H7 (cell line): ENCODE measurements at places on chromosomes 4 and X.

GRCh38 chrX:28379103-28379502 is 208.1 kb upstream of the IL1RAPL1 start:
- no peak for DNase-seq

GRCh38 chr4:173212379-173212778 is 43.8 kb downstream of the GALNT7 start:
- DNase-seq = no peak

DNA sequence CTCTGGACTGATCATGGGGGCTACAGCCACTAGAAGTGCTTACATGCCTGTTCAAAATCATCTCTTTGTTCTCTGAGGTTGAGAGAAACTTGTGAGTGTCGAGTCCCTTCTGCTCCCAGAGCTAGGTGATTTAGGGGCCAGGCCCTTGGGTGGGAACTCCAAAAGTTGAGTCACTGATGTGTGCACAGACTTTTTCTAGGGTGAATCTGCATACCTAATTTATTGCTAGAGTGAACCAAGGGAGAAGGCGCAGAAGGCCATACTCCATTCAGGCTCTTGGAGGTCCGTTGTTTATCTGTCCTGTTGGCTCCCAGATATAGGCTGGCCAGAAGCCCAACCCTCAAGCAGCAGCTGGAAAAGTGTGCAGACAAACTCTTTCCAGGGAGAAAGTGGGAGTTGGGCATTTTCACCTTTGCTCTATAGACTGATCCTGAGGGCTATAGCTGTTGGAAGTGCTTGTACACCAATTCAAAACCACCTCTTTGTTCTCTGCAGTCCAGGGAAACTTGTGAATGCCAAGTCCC is 80.8 kb upstream of the ARX start:
- no peak for DNase-seq

- no peak for DNase-seq
Measured at GRCh38 chrX:122094611-122095010, 1047.2 kb downstream of the GLUD2 start.

DNA sequence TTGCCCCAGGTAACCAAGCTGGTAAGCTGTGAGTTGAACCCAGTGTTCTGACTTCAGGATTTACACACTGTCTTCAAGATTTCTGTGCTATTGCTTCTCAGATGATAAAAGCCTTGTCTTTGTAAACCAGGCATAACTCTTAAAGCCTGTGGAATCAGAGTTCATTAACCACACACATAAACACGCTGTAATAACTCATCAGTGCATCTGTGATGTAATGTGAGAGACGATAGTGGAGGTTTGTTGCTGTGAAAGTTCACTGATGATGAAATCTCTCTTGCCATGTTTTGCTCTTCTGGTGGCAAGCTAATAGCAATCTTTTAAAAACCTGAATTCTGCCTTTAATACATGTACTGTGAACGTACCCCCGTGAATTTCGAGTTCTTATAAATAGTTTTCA is 41.5 kb downstream of the CLCN4 start:
- no peak for DNase-seq

GRCh38 chrX:12974305-12974795 is 560 bp upstream of the TMSB4X start:
- DNase-seq = peak; percentile 78

DNA sequence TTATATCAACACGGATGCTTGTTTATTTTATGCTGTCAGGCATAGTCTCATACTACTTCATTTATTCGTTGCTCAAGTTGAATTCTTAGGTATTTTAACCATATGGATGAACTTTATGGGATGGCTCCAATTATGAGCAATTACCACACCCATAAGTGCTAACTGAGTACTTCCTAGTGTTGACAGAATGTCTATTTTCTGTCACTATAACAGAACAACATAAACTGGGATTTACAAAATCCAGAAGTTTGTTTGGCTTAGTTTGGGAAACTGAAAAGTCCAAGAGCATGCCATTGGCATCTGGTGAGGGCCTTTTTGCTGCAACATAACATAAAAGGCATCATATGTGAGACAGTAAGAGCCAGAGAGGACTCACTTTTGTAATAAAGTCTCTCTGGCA is 21.0 kb downstream of the SULT1E1 start:
- no peak for DNase-seq

DNA sequence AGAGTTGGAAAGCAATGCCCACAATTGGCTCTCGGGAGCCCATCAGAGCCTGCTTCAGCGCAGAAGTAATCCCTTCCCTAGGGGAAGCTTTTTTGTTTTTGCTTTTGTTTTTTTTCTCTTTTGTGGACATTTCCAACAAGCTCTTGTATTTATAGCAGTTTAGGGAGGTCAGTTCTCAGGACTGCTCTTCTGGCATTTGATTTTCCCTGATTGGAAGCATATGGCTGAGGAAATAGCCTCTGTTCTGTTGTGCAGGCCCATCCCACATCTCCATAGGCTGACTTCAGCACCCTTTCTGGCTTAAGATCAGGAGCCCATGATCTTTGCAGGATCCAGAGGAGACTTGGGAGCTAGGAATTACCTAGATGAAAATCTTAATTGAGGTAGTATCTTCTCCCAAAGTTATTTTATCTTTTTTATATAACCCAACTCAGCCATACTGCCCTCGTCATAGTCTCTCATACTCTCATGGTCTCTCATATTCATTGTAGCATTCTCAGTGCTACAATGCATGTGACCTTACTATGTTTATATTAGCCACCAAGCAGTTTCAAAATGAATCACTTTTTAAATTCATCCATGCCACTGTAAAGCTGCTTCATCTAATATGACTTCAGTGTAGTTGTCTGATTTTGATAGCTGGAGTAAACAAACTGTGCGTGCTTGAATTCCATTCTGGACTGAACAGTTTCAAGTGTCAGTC is 16.7 kb downstream of the PAGE4 start:
- DNase-seq = no peak

- no peak for DNase-seq
Measured at GRCh38 chr4:5662555-5662954, 45.8 kb downstream of the EVC2 start.

- DNase-seq = no peak
Measured at GRCh38 chr4:172657081-172657480, 511.5 kb upstream of the GALNT7 start.

DNA sequence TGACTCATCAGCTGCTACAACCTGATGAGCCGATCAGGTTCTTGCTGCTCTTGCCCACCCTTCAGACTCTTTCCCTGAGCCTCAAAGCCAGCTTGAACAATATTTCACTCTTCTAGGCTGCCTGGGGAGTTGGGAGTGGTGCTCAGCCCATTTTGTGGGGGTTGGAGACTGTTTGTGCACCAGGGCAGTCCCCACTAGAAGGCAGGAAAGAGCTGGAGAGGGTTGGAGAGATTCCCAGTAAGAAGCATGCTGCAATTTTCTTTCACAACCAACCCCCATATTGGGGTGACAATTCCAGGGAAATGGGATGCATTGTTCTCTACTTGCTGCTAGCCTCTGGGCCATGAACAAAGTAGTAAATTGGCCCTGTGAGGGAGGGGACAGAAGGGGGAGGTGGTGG is 44.1 kb downstream of the SLC16A2 start:
- DNase-seq = no peak

DNA sequence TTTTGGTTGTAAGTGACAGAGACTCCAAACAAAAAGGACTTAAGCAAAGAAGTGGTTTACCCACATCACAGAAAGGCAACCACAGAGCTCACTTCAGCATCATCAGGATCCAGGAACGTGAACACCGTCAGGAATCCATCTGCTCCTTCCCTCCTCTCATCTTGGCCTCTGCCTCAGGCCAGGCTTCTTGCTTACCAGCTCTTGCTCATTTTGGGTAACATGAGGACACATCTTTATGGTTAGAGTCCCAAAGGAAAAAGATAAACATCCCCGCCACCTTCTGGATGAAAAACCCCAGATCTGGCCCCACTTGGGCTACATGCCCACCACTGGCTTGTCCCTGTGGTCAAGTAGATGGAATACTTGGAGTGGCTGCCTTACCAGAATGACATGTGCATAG is 176.8 kb upstream of the RPL34 start:
- no peak for DNase-seq

DNA sequence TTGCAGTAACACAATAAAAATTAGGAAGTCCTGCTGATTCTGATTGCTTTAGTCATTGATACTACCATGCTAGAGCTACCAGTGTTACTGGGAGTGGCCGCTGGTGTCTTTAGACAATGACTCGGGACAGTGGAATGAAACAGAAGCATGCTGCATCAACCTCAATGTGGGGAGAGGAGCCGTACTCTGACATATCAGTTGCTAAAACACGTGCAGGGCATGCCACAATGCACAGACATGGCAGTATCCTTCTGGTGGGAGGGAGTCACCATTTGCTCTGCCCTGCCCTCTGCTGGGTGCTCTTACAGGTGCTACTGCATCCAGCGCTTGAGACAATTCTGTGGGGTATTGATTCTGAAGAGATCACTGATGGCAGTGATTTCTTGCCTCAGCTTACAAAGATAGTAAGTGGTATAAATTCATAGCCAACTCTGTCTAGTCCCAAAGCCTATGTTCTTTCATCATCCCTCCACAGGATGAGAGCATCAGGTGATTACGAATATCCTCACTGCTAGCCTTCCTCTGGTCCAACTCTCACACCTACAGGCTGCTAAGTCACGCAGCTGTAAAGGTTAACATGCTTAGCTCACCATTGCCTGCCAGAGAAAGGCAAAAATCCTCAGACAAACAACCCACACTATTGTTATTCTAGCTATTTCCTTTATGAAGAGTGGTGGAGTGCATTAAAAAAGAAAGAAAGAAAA is 43.7 kb downstream of the NSG1 start:
- DNase-seq = peak; percentile 83

GRCh38 chr4:36260731-36261130 is 16.4 kb upstream of the ARAP2 start:
- no peak for DNase-seq

DNA sequence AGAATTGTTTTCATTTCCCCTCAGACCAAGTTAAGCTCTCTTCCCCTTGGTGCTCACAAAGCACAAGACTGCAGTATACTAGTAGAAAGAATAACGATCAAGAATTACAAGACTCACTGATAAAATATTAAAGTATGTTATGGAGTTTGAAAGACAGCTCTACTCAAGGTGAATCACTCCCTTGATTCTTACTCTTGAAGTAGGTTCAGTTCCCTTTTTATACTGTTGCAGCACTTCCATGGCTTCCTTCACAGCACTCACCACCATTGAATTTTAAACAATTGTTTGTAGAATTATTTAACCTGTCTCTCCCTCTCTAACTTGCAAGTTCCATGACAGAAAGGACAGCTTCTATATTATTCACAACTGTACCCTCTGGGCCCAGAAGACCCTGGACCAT is 42.2 kb downstream of the CASK start:
- DNase-seq = no peak

GRCh38 chr4:113131621-113132020 is 82.2 kb downstream of the ANK2 start:
- DNase-seq = no peak

DNA sequence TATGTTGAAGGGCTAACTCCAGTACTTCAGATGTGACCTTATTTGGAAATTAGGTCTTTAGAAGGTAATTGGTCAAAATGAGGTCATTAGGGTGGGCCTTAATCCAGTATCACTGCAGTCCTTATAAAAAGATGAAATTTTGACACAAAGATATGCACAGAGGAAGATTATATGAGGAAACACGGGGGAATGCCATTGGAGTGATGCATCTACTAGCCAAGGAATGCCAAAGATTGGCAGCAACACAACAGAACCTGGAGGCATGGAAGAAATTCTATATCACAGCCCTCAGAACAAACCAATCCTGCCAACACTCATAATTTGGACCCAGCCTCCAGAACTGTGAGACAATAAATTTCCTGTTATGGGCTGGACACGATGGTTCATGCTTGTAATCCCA is 17.6 kb downstream of the TRIM61 start:
- no peak for DNase-seq
